Suprapubic skin (tissue), 4 donors: ENCODE measurements at places on chromosomes 1 and 21. TPM values are rescaled to one million over a fixed set of nuclear protein-coding genes. Genes with fewer than 3 reads are reported as not detected.

DNA sequence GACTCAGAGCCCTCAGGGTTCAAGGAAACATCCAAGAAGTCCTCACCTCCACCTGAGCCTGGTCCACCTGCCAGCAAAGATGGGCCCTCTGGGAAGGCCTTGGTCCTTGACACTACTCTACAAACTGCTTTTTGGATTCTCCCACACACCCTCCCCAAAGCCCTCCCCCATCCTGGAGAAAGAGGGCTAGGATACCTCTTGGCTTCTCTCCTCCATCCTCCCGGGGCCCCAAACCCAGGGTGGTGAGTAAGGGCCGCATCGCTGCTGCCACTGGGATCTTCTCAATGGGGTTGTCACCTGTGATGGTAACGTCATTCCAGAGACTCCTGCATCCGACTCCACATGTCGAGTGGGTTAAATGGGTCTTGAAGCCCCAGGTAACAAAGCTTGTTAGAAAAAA, 26.6 kb downstream of the MATN1 start:
- peaks cover 4% of the 10 kb centered on the region for H3K27me3 ChIP-seq
- no peaks in the 10 kb centered on the region for H3K36me3 ChIP-seq
- H3K4me1 ChIP-seq = peaks cover 52% of the 10 kb centered on the region
- H3K27ac ChIP-seq = no peak overlapping the region
- no peak overlapping the region for H3K4me3 ChIP-seq
- no peak for DNase-seq

The PLPPR4 gene
- 7.2 TPM for total RNA-seq

The ARHGEF19 gene
- total RNA-seq = 42.0 TPM

The SPRR2E gene
- total RNA-seq = 10.8 TPM

The DLGAP3 gene
- not detected for total RNA-seq

DNA sequence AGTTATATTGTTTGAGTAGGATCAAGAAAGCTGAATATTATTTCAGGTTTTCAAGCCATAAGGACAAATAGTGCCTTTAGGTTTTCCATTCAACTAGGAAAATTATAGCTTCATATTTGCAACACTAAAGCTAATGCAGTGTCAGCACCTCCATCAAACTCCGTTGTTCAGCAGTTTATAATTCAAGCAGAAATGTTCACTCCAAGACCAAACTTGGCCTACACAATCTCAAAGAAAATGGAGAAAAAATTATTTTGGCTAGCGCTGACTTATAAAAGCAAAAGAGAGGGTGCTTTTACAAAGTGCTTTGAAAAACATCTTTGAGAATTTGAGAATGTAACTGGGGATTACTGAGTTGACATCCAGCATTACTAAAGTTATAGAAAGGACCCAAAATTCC, 1.4 kb downstream of the SPAG17 start:
- H3K27me3 ChIP-seq = no peaks in the 10 kb centered on the region
- no peaks in the 10 kb centered on the region for H3K36me3 ChIP-seq
- no peak for DNase-seq
- no peak overlapping the region for H3K27ac ChIP-seq
